Activated CD4-positive, alpha-beta T cell treated with anti-CD3 and anti-CD28 coated beads, Interleukin-2, amount 10 ng/mL, durations not matched to agents 7 days and 5 days (primary cell): ENCODE measurements at places on chromosomes 13 and 19. TPM values are rescaled to one million over a fixed set of nuclear protein-coding genes. Genes with fewer than 3 reads are reported as not detected.

DNA sequence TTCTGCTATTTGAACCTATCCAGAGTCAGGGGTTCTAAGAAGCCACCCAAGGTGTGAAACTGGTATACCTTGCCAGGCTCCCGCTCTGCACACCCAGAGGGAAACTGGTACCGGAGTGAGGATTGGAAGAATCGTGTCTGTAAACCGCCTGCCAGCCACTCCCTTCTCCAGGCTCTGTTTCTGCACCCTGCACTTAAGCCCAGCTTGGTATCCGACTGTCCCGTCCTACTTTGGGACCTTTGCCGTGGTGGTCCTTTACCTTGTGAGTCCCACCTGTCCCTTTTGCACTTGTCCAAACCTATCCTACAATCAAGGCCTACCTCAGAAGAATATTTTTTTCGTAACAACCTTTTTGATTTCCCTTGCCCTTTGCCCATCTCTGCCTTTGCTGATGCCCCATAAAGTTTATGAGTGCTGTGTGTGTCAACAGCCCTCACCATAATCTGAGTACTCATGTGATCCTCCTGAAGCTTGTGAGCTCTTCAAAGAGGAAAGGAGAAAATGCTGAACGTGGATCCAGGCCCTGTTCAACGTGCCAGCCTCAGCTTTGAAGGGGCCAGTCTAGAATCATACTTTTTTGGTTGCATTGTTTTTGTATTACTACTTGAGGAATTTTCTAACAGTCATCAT lies 44.7 kb downstream of the GARRE1 start:
- DNase-seq: no peak

The HOMER3 gene
- total RNA-seq: not detected

The CCDC8 gene
- total RNA-seq: not detected

The SIGLEC8 gene
- not detected for total RNA-seq

DNA sequence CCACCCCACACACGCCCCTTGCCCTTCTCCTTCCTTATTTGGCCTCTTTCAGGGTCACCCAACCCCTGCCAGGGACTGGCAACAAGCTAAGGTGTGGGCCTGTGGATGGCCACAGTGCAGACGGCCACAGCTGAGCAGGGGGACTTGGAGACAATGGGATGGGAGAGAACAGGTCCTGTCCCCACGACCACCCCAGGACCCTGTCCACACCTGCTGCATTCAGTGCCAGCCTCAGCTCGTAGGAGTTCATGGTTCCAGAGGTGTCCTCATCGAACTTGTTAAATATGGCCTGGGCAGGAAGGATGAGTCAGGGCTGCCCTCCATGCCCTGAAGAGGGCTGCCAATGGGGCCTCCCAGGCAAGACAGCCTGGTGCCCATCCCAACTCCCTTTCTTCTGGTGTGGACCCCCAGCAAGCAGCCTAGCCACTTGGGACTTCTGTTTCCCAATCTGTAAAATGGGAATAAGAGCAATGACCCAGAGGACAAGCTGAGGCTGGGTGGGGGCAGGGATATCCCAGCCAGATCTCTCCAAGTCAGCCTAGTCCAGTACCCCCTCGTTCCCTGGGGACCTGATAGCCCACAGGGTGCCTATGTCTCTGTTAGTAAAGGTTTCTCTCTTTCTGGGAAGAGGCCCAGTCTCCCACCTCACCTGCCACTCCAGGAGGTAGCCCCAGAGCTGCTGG lies 10.6 kb downstream of the CAPN12 start:
- DNase-seq: no peak

DNA sequence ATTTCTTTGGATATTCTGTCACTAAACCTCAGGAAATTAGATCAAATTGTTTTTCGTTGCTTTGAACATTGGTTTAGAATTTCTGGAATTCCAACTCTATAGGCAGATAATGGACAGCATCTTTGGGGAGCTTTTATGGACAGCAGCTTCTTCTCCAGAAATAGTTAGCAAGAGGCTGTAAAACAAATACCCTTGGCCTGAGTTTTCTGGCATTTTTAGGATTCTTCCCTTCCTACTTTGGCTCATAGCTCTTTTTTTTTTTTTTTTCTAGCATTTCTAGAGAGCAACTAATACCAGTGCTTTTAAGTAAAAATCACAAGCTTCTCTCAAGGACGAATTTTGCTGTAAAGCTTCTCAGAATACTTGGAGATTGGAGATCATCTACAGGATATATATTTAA lies 169.8 kb upstream of the SPRY2 start:
- DNase-seq: no peak

- DNase-seq: no peak
Observed at GRCh38 chr19:2987797-2988196, 10.4 kb downstream of the TLE6 start.

DNA sequence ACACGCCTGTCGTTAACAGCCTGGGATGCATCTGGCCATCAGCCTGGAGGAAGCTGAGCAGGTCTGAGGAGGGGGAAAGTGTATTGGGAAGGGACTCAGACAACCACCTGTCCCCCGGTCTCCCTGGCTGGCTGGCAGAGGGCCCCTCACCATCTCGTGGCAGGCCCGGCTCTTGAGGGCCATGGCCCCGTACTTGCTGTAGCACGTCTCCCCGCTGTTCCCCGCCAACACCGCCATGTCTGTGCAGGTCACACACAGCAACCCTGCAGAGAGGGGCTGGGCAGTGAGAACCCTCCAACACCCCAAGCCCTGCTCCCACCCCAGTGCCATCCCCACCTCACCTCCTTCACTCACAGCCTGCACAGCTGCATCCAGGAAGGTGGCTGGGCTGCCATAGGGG lies 4.0 kb downstream of the TRMT1 start:
- DNase-seq: no peak

The S1PR5 gene
- not detected for total RNA-seq

GRCh38 chr13:35393886-35394285 lies 82.6 kb downstream of the MAB21L1 start:
- no peak for DNase-seq

GRCh38 chr19:13930402-13930801 lies 7.8 kb downstream of the PODNL1 start:
- no peak for DNase-seq

The SIGLEC9 gene
- 0.27 TPM for total RNA-seq

GRCh38 chr13:91280801-91281200 lies 66.7 kb upstream of the MIR17HG start:
- no peak for DNase-seq

- no peak for DNase-seq
Observed at GRCh38 chr13:80048030-80048429, 292.9 kb downstream of the SPRY2 start.

GRCh38 chr19:30675086-30675485 lies 302.9 kb downstream of the ZNF536 start:
- DNase-seq: no peak

GRCh38 chr19:23528376-23528775 lies 133.1 kb upstream of the ZNF91 start:
- DNase-seq: no peak

DNA sequence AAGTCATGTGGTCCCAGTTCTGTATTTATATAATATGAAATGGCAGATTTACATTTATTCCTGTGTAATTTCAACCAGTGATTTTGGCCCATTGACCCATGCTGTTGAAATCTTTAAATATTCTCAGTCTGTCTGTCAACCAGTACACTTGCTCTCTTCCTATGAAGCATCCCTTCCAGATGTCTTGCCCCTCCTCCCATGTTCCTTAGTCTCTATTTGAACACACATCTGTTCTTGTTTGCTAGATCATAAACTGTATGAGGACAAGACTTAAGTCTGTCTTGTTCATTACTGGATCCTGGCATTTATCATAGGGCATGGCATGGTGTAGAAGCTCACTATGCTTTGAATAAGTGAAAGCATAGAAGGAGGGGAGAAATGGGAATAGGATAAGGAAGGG lies 34.9 kb downstream of the STARD13 start:
- DNase-seq: no peak

GRCh38 chr19:47280183-47280797 lies 5.6 kb downstream of the INAFM1 start:
- peak; percentile 67 for DNase-seq

DNA sequence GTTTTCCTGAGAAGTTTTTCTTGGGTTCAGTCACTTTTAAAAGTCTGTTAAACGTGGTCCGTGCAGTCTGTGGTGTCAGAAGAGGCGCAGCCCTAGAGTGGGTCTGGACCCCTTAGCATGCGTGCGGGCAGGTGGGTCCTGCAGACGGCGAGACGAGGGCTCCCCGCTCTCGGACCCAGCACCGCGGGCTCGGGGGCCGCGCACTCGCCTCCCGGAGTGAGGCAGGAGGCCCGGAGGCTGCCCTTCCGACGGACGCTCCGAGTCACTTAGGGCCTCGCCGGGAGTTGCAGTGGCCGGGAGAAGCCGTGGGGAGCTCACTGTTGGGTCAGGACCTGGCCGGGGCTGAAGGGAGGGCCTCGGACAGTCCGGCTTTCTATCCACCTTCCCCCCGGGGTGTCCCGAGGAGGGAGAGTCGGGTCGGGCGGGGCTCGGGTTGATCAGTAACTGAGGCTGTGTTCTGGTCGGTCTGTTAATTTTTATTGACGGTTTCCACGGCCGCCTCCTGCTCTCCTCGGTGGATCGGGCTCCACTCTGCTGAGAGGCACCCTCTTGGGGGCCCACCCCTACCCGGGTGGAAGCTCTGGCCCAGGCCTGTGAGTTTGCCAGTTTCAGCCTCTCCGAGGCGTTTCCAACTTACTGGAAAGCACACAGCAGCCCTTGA lies 1.3 kb downstream of the PTBP1 start:
- DNase-seq: no peak

DNA sequence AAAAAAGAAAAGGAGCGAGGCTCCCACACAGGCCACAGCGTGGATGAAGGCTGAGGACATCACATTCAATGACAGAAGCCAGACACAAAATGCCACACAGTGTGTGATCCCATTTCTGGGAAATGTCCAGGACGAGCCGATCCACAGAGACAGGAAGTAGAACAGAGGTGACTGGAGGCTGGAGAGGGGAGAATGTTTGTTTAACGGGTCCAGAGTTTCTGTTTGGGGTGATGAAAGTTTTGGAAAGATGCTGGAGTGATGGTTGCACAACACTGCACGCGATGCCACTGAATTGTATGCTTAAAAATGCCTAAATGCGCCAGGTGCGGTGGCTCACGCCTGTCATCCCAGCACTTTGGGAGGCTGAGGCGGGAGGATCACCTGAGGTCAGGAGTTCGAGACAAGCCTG lies 650 bp upstream of the FUT5 start:
- no peak for DNase-seq

- DNase-seq: no peak
Observed at GRCh38 chr13:24007979-24008620, 110.8 kb upstream of the C1QTNF9B start.

DNA sequence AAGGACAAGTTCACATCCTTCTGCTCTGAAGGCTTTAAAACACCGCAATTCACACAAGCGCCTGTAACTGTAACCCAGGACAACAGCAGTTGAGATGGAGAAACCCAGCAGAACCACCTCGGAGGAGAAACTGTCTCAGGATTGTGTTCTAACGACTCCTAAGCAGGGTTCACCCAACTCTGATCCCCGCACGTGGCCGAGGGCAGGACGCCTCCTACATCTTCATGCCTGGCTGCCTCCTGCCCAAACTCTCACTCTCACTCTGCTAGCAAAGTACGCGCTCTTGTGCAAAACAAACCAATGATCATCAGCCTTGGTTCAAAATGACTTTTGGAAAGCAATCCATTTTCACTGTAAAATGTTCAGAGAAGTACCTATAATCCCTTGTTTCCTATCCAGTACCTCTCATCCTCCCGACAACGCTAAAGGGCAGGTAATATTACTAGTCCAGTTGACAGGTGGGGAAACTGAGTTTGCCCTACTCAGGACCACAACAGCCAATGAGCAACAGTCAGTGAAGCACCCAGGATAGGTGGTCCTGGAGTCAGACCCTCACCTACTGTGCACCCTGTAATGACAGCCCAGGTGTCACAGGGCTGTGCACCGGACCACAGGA lies 25.6 kb downstream of the EPS15L1 start:
- no peak for DNase-seq

The PEAK3 gene
- 0.25 TPM for total RNA-seq

GRCh38 chr13:37716420-37717195 lies 118.0 kb upstream of the POSTN start:
- no peak for DNase-seq

DNA sequence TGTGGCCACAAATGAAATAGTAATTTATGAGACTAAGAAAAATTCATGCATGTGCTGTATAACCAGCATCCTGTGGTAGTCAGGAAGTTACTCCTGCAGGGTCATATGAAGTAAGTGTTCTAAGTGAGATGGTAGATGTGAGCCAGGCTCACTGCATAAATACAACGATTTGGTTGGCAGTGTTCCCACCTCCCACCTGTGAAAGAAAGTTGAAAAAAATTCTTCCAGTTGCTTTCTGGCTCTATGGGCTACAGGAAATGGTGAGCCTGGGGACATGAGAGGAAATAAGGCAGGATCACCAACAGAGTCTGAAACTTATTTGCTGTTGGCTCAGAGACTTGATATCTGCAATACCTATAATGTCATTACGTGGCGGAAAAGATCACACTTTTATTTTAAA lies 301.7 kb upstream of the SPRY2 start:
- no peak for DNase-seq

- DNase-seq: no peak
Observed at GRCh38 chr19:15112385-15112784, 5.2 kb downstream of the SYDE1 start.

GRCh38 chr13:89902223-89902622 lies 1445.3 kb upstream of the MIR17HG start:
- no peak for DNase-seq

The SUGP2 gene
- total RNA-seq: 144 TPM

- no peak for DNase-seq
Observed at GRCh38 chr13:112435973-112436372, 59.8 kb downstream of the SPACA7 start.

The IGFL3 gene
- total RNA-seq: not detected

DNA sequence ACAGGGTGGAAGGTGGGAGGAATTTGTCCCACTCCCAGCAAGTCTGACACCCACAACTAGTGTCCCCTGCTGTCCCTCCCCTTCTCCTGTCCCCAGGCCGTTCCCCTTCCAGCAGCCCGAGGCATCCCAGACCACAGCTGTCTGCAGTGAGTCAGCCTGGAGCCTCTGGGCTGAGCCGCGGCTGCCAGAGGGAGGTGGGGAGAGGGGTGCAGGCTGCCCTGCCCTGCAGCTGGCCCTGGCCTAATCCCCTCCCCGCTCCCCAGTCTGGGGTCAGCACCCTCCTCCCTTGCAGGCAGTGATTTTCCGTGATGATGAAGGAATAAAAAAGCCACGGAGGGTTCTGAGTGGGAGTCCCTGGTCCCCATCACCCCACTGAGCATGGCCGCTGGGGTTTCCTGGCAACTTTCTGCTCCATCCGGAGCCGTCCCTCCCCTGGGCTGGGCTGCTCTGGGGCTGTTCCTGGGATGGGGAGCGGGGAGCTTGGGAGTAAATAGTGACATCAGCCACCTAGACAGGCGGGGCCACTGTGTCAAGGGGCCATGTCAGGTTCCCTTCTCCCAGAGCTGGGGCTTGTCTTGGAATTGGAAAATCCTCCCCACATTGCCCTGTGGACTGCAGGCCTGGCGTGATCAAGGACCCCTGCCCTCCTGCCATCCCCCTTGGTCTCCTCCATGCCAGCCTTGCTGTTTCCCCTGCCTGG lies 16.8 kb downstream of the SPC24 start:
- DNase-seq: no peak

DNA sequence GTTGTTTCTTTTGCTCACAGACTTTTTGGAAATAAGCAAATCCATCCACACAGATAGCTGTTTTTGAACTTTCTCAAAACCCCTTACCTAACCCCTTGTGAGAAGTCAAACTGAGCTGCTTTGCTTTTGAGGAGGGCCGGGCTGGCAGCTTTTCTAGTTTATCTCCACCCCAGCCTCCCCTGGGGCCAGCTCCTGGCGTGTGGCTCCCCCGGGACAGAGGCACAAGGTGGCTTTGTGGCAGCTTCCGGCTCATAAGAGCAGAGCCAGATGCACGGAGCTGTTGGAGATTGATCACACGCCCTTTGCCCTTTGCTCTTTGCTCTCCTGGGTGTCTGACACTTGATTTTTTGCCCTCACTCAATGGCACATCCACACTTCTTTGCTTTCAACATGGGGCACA lies 24.9 kb upstream of the RNF113B start:
- DNase-seq: no peak
